ENCODE measurements at places on chromosomes 2 and 18.

- ATAC-seq, result no peak
Observed at GRCh38 chr2:239807568-239807967, 217.6 kb downstream of the NDUFA10 start.

- ATAC-seq, result no peak
Observed at GRCh38 chr2:227890495-227891079, 19.2 kb downstream of the DAW1 start.

DNA sequence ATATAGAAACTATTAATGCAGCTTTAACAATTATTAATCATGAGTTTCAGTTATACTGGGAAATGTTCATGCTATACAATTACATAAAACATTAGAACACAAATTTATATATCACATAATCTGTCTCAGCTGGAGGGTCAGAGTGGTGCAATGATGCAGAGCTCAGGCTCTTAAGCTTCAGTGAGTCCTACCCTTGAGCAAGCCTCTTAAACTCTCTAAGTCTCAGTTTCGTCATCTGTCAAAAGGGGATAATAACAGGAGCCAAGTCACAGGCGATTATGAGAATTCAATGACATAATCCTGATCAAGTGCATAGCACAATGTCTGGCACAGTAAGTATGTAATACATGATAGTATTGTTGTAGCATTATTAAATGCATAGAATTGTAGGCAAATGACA, 46.0 kb downstream of the LAMA1 start:
- ATAC-seq, result no peak

DNA sequence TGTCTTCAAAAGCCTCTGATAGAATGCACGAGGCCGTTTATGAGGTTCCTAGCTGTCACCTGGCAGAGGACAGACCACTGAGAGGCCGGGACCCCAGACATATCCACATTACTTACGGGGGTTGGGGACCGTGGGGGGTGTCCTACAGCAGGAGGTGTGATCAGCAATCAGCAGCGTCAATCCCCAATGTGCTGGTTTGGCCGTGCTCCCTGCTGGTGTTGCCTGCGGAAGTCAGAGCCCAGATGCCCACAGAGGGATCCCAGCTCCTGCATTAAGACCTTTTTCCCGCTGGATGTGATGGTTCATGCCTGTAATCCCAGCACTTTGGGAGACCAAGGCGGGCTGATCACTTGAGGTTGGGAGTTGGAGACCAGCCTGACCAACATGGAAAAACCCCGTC, 20.8 kb upstream of the SP5 start:
- no peak for ATAC-seq

DNA sequence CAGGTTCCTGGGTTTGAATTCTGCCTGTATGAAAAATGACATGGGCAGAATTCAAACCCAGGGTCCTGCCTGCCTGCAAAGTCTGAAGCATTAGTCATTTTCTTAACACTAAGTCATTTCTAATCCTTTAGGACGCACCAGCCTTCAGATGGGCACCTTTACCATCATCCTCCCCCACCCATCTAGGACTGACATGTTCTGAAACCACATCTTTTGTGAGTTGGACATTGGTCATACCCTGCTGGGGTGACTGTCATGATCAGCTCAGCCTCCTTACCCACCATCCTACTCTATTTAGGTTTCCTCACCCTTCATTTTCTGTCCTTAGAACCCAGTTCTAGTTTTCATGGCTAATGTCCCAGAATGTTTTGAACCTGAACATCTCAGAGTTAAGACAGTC, 104.9 kb downstream of the TRIB2 start:
- no peak for ATAC-seq

GRCh38 chr18:26268454-26268853, 42.2 kb downstream of the TAF4B start:
- ATAC-seq, result no peak

GRCh38 chr2:181305301-181306123, 151.7 kb upstream of the ITGA4 start:
- peak; percentile 83 for ATAC-seq

- no peak for ATAC-seq
Observed at GRCh38 chr18:54303408-54303807, 34.1 kb downstream of the POLI start.

- no peak for ATAC-seq
Observed at GRCh38 chr18:12155996-12156395, 62.4 kb downstream of the ANKRD62 start.

DNA sequence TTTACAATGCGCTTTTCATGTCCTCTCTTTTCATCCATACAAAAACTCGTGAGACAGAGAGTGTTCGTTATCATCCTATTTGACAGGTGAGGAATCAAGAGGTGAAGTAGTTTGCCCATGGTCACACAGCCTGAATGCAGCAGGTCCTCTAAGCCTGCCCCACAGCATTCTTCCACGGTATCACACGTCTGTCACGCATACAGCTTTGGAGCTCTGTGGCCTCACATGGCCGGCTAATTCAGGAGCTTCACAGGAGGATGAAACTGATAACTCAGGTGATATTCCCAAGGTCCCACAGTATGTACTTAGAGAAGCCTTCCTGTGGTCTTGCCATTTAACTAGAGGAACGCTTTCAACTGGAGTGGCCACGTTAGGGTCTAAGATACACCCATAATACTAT, 59.0 kb downstream of the MYO5B start:
- no peak for ATAC-seq

GRCh38 chr2:227765788-227766372, 20.2 kb downstream of the SCYGR8 start:
- ATAC-seq, result no peak

GRCh38 chr2:160283675-160284074, 83.6 kb upstream of the ITGB6 start:
- ATAC-seq, result no peak

- ATAC-seq, result no peak
Observed at GRCh38 chr2:214591366-214591765, 180.5 kb downstream of the VWC2L start.

DNA sequence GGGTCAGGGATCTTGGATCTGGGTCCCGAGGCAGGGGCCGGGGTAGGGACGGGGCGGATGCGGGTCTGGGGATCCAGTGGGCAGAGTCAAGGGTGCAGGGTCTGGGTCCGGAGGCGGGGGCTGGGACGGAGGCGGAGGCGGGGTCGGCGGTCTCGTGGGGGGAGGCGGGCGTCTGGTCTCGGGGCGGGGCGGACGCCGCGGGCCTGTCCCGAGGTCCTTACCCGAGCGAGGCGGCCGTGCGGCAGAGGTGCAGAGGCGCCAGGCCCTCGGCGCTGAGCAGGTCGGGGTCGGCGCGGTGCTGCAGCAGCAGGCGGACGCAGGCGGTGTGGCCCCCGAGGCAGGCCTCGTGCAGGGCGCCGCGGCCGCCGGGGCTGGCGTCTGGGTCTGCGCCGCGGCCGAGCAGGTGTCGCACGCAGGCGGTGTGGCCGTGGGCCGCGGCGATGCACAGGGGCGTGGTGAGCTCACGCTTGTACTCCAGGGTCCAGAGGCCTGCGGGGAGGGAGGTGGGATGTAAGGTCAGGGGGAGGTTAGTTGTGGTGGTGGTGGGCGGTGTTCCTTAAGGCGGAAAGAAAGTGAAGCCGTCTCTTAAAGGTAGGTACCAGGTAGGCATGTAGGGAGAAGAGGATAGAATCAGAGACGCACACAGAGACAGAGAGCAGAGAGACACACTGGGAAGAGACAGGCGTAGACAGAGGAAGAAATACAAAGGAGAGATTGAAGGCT, 26.6 kb downstream of the ASB18 start:
- peak; percentile 54 for ATAC-seq

GRCh38 chr2:237533668-237534161, 32.7 kb upstream of the PRLH start:
- ATAC-seq, result peak; percentile 54

- peak; percentile 53 for ATAC-seq
Observed at GRCh38 chr2:98547092-98547790, 61.1 kb downstream of the COA5 start.

GRCh38 chr2:209314653-209315052, 109.2 kb upstream of the MAP2 start:
- ATAC-seq, result no peak

GRCh38 chr18:64474255-64474654, 325.4 kb upstream of the LINC00305 start:
- ATAC-seq, result no peak

DNA sequence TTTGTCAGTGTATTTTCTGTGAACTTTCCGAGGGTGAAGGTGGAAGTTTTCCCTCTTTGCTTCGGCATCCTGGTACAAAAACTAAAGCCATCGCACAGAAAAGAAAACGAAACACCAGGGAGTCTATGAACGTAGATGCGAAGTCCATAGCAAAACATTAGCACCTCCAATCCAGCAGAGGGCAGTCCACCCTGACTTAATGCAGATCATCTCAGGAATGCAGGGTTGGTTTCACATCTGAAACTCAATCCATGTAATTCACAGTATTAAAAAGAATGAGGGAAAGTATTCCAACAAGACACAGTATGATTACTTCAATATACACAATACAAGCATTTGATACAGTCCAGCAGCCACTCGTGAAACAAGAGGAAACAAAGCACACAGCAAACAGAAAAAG, 70.8 kb downstream of the RTP5 start:
- no peak for ATAC-seq

DNA sequence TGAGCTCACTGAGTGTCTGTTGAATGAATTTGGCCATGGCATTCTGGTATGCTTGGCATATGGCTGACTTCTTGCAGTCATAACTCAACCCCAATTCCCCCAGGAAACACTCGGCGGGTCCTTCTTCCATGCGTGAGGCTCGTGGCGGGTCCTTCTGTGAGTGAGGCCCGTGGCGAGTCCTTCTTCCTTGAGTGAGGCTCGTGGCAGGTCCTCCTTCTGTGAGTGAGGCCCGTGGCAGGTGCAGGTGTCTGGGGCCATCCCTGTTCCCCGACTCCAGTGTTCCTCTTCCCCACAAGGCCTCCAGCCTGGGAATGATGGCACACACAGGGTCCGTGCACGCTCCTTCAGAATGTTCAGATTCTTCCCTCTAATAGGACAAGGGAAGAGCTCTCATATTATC, 169.0 kb downstream of the EIPR1 start:
- no peak for ATAC-seq

GRCh38 chr2:38806015-38806732, 28.2 kb downstream of the GEMIN6 start:
- ATAC-seq, result peak; percentile 68

DNA sequence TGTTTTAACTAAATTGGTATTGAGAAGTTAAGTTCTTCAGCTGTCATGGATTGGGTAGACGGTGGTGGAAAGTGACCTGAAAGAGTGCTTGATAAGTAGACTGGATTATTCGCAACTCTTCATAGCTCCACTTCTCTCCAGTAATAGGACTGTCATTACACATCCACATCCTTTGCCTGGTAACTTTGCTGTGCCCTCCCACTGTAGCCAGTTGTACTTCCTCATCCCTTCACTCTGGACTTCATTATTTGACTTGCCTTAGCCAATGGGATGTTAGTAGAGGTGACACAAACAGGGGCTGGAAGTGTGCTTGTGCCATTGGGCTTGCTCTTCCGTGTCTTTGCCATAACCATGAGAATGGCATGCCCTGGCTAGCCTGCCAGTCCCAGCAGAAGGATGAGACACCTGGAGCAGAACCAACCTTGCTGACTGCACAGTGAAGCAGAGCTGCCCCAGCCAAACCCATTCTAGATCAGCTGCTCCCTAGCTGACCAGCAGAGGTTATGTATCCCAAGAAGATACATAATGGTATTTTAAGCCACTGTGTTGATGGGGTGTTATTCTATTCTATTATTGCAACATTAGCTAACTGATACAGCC, 16.9 kb downstream of the QPCT start:
- no peak for ATAC-seq

- ATAC-seq, result no peak
Observed at GRCh38 chr2:153780241-153780640, 91.5 kb upstream of the GALNT13 start.

- ATAC-seq, result no peak
Observed at GRCh38 chr2:16235747-16236146, 295.4 kb downstream of the MYCN start.

GRCh38 chr2:39923455-39923854, 144.4 kb upstream of the THUMPD2 start:
- no peak for ATAC-seq

DNA sequence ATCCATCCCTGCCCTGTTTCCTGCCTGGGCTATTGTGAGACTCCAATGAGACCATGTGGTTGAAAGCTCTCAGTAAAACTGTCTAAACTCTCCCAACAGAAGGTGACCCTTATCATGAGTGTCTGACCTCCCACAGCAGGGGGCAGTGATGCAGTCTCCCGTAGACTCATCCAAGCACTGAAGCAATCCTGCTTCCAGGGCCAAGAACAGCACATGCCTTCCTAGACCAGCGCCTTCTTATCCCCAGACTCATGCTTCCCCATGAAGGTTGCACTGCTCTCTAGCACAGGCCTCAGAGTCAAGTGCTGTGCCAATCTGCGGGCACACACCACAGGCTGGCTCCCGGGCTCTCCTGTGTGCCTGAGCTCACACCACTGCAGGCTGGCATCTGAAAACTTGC, 112.3 kb downstream of the TNS1 start:
- ATAC-seq, result no peak

DNA sequence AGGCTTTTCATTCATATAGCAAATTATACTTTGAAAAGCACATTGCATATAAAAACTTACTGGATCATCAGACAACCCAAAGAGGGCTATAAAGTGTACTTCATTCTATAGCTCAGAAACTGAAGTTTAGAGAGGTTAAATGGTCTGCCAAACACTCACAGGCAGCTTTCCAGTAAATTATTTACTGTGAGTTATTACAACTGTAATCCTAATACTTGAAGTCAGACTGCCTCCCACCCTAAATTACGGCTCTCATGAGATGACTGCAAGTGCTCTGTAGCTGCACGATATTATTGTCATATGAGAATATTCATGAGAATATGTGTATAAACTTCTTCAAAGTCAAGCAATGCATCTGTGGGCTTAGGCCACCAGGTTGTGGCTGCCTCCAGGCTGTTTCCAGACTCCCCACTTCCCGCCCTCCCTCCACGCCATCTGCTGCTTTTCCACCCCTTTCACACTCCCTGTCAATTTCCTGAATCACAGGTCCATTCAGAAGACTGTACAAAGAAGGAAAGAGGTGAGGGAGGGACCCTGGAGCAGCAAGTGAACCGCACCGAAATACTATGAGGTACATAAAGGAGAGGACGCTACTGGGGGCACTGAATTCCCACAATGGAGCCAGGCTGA, 111.1 kb upstream of the SPOPL start:
- ATAC-seq, result no peak

DNA sequence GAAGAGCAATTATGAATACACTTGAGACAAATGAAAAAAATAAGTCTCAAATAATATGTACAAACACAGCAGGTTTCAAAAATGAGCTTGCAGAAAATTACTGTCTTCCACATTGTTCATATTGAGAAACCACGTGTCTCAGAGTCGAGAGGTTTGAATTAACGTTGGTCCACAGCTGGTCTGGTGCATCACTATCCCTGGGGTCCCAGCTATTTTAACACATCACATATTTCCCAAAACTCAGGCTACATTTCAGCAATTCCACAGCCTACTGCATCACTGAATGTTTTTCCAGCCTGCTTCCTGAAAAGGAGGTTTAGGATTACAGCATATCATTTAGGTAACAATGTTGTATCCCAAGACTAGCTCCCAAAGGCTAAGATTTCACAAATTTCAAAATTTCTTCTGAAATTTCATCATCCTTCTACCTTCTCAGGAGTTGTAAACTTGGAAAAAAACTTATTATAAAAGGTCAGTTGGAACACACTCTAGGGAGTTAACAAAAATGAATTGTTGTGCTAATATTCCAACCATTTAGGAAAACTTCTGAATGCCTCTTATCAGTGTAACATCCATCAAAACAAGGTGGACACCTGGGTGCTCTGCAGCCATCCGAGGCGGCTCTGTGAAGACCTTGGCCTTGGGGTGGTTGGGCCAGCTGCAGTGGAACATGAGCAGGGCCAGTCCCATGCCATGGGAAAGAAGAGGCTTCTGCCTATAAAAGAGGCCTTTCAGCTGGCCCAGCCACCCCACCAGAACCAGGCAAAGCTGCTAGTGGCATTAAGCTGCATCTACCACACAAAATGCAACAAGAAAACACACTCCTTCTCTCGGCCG, 198.1 kb upstream of the RBBP8 start:
- no peak for ATAC-seq
